ENCODE measurements at places on chromosomes 4 and X. TPM values are rescaled to one million over a fixed set of nuclear protein-coding genes. Genes with fewer than 3 reads are reported as not detected.

The DRD5 gene
- total RNA-seq, result not detected

The DIPK2B gene
- not detected for total RNA-seq

The GABRG1 gene
- not detected for total RNA-seq

The LINC00632 gene
- not detected for total RNA-seq

The XAGE1A gene
- not detected for total RNA-seq

The FAM193A gene
- 4.4 TPM for total RNA-seq

The MAGEB2 gene
- total RNA-seq, result not detected

The ODAPH gene
- not detected for total RNA-seq

The ADAM29 gene
- not detected for total RNA-seq

The RTL3 gene
- total RNA-seq, result 2.7 TPM

The TMEM47 gene
- 46.1 TPM for total RNA-seq

The MAGEB17 gene
- 0.11 TPM for total RNA-seq

The OPHN1 gene
- 9.1 TPM for total RNA-seq

The RNF150 gene
- 26.1 TPM for total RNA-seq

The SOD3 gene
- 1.7 TPM for total RNA-seq

The TEX11 gene
- 41.4 TPM for total RNA-seq

The RAB33A gene
- 0.75 TPM for total RNA-seq

- no peak for DNase-seq
Measured at GRCh38 chrX:102339312-102340298, 92.6 kb downstream of the NXF2 start.

DNA sequence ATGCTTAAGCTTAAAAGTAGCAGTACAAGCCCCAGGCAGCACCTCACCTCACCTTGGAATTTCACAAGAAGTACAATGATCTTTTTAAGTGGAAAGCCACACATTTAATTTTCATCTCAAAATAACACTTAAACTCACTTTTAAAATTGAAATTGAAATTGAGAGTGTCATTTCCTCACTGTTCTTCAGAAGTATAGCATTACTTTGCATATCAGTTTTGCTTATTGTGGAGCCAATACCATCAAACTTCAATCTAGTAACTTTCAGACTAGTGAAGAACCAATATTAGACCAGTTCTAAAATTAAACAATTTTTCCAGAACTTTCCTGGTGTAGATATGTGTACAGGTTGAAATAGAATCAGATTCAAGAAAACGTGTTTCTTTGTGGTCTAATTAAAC is 242.4 kb downstream of the NDST4 start:
- no peak for DNase-seq

GRCh38 chr4:20178902-20179576 is 72.7 kb upstream of the SLIT2 start:
- no peak for DNase-seq

GRCh38 chr4:76801621-76802235 is 96.2 kb downstream of the SOWAHB start:
- DNase-seq, result no peak

GRCh38 chr4:8282134-8282641 is 12.6 kb downstream of the HTRA3 start:
- DNase-seq, result no peak

GRCh38 chr4:55488716-55489115 is 58.0 kb downstream of the CLOCK start:
- no peak for DNase-seq

GRCh38 chrX:137040113-137040794 is 6.5 kb upstream of the GPR101 start:
- no peak for DNase-seq

DNA sequence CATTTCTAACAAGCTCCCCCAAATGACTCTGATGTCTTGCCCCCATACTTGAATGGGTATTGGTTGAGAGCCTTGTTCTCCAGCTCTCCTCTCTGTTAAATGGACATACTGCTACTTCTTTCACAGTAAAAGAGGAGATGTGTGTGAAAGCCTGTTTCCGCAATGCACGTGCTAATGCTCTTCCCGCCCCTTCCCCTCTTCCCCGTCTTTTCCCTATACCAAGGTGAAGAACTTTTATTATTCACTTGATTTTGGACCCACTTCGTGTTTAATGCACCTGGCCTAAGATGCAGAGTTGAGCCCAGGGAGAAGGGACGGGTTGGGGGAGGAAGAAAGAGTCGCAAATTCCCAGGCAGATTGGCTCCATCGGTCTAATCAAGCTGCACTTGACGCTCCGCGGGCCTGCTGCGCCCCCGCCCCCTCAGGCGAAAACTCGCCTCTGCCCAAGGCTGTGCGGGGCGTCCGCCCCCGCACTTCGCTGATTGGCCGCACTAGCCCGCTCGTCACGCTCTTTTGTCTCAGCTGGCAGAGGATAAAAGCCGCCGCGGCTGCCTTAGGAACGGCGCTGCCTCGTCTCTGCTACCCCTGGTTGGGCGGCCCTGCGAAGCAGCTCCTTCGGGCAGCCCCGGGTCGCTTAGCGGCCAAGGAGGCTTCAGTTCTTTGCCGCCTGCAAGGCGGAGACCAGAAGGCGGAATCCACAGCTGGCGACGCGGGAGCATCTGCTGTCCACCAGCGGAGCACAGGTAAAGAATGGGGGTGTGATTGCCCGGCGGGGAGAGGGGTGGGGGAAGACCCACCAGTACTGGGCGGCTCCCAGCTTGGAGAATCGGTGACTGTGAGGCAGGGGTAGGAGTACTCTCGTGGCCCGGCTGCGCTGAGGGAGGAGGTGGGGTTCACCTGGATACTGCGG is at the start of gene ZCCHC12:
Gene ZCCHC12 (plus strand): TSS at position 562 of the 910 bp plus-strand sequence. CDS start 1,421 bp downstream, outside the sequence.
- peak; percentile 2 for DNase-seq

DNA sequence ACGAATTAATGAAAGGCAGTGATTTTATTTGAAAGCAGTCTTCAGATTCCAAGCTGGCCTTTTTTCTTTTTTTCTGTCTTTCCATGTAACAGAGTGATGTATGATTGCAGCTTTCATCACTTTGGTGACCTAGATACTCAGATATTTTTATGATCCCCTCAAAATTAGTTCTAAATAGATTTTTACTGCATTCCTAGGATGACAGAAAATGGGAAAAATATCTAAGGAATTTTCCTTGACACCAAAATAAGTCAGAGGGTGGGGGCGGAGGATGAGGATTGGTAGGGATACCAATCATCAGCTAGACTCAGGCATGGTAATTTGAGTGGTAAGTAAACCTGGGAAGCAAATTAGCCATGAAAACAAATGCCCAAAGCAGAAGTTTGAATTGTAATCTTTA is 11.9 kb upstream of the HMGB2 start:
- peak; percentile 80 for DNase-seq

DNA sequence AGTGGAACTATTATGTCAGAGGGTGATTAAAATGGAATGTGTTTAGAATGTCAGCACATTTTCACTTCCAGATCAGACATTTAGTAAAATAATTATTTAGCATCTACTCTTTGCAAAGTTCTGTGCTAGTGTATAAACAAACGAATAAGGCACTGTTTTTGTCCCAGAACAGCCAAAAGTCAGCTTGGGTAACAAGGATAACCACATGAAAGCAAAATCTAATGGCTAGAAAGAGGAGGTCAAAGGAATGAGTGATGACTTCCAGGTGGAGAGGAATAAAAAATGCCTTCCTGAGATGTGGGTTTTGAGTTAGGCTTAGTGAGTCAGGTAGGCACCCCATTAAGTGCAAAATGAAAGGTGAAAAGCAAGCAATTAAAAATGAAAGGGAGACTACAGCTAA is 112.6 kb downstream of the ATP10D start:
- DNase-seq, result no peak

- peak; percentile 71 for DNase-seq
Measured at GRCh38 chrX:12955882-12956703, 18.8 kb upstream of the TMSB4X start.

- no peak for DNase-seq
Measured at GRCh38 chrX:13666836-13667235, 13.9 kb downstream of the TCEANC start.

DNA sequence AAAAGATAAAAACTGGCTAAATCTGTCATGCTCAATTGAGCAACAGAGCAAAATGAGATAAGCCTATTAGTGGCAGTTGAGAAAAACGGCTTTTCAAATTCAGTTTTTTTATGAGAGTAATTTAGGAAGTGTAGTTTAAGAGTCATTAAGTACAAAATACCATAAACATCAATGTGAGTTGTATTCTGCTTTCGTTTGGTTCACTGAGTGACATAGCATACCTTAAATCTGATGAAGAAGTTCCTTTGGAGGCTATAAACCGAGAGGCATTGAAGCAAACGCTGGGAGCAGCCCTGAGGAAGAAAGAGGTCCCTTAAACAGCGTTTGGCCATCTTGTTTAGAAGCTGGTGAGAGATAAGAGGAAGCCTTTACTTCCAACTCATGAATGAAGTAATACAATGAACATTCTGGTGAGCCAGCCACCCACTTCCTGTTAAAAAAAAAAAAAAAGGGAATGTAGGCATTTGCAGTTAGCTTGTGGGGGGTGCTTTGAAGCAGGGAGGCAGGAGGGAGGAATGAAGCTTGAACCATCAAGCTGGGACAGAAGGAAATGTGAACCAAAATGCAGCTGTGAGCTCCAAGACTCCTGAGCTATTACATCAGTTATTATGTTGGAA is 132.3 kb downstream of the ZNF330 start:
- no peak for DNase-seq

DNA sequence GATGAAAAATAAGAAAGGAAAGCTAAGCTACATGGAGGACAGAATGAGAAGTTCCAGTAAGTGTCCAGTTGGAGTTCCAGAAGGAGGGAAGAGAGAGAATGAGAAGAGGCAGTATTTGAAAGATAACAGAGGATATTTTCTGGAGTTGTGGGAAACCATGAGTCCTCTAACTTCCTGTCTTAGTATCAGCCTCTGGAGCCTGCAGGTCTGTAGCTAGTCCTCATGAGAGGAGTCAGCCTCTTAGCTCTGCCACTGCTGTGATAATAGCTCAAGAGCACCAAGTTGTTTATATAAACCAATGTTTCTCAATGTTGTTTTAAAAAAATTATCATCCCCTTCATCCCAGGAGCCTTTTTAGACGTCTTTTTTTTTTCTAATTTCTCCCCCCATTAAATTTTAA is 2.4 kb upstream of the PLAC1 start:
- DNase-seq, result no peak

DNA sequence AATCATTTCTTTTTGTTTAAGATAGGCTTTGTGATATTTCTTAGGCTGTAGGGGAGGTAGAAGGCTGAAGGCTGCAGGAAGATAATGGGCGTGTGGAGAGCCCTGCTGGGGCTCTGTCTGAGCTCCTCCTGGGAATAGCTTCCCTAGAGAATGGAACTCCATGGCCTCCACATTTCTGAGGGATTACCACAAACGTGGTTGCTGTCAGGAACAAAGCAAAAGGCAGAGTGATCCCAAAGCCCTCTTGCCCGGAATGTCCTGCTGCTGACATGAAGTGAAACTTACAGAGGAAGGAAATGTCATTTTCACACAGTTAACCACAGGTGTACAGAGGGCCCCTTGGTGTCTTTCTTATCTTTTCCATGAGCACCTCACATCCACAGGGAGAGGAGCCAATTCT is 89.3 kb downstream of the DDIT4L start:
- DNase-seq, result no peak

- no peak for DNase-seq
Measured at GRCh38 chrX:1483843-1484637, 31.3 kb upstream of the ASMTL start.

DNA sequence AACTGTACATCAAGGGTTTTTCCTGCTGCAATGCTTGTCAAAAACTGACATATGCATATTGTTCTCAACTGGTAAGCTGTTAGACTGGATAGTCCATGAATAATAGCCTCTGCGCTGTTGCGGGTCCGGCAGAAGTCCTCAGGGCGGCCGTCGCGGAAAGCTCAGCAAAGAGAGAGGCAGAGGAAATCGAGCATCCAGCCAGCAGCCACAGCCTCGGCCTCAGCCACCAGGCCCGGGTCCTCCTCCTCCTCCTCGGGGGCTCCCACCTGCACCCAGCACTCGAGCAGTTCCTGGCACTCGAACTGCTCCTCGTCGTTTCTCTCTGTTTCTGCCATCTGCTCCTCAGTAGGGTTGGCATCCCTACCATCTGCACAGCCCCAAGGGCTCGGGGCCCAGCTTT is 53.7 kb downstream of the UPRT start:
- DNase-seq, result no peak

- no peak for DNase-seq
Measured at GRCh38 chr4:46765465-46765864, 143.6 kb downstream of the COX7B2 start.

- no peak for DNase-seq
Measured at GRCh38 chrX:130552444-130553073, 150.8 kb downstream of the RBMX2 start.

GRCh38 chr4:54077812-54078211 is 13.4 kb upstream of the CHIC2 start:
- no peak for DNase-seq

GRCh38 chrX:40154853-40155588 is 57.3 kb upstream of the BCOR start:
- no peak for DNase-seq

DNA sequence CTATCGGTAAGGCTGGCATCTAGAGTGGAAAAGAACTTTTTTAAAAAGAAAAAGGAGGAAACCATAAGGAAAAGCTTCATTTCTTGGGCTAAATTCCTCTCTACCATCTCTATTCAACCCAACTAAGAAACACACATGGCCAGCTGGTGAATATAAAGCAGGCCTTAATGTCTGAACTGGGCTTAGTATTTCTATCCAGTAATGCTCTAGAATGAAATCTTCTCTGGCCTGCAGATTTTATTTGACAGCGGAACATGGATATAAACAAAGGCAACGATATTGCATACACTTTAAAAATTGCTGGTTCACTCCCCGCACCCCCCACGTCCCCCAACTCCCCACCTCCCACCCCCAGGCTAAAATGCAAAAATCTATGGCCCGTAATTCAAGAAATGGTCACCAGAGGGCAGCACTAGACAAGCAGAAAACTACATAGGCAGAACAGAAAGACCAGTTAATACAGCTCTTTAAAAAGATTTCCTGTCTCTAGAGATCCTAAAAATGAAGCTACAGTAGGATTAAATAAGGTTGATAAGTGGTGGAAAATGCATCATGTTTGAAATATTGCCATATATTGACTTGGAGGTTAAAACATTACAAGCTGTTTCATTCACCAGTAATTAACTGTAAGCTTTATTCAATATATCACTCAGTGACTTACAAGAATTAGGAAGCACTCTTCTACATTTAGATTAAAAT is 155.2 kb upstream of the GALNT7 start:
- DNase-seq, result no peak

- no peak for DNase-seq
Measured at GRCh38 chr4:109276482-109277095, 25.9 kb downstream of the COL25A1 start.

DNA sequence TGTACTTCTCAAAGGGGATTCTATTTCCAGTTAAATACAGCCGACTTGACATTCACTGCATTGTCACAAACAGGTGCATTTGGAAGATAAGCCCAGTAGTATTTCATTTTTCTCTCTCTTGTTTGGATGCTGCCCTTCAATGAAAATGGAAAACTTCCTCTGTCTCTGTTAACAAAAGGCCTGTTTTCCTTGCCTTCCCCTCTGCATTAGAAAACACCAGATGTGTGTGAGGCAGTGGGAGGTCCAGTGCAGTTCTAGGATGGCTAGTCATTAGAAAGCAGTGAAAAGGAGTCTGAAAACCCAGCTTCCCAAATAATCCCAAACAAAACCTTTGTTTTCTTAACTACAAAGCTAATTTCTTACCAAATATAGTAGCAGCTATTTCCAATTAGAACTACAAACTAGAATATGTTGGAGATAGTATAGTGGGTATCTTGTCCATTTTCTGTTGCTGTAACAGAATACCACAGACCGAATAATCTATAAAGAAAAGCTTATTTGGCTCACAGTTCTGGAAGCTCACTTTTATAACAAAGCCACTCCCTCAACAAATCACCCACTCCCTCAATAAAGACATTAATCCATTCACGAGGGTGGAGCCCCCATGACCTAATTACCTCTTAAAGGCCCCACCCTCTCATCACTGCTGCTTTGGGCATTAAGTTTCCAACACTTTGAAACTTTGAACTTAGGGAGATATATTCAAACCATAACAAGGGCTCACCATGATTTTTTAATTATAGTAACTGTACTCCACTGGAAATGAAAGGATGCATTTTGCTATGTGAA is 452.1 kb upstream of the RPS6KA3 start:
- no peak for DNase-seq
